ENCODE measurements at places on chromosomes 3 and 15.

GRCh38 chr3:9808345-9809037 is 1.6 kb upstream of the TTLL3 start:
- DNase-seq = peak; percentile 54

- DNase-seq = no peak
Measured at GRCh38 chr3:3587647-3587972, 211.6 kb upstream of the LRRN1 start.

GRCh38 chr15:38672273-38672672 is 107.7 kb upstream of the RASGRP1 start:
- no peak for DNase-seq

DNA sequence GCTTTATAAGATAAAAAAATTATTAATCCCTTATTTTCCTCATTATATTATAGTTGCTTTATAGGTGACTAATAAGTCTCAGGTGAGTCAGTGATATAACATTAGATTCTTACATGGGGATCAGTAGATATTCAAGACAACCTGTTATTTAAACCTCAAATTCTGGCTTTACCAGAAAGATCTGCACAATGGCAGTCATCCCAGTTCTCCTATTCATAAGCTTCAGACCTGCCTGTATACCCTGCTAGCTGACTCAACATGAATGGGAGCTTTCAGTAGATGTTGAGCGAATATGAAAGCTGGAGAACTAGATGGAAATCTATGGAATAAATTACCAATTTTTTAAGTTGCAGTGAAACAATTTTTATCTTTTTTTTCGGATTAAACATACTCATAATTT is 20.5 kb upstream of the CCDC54 start:
- DNase-seq = no peak

GRCh38 chr3:171770689-171771620 is 39.3 kb downstream of the PLD1 start:
- no peak for DNase-seq

DNA sequence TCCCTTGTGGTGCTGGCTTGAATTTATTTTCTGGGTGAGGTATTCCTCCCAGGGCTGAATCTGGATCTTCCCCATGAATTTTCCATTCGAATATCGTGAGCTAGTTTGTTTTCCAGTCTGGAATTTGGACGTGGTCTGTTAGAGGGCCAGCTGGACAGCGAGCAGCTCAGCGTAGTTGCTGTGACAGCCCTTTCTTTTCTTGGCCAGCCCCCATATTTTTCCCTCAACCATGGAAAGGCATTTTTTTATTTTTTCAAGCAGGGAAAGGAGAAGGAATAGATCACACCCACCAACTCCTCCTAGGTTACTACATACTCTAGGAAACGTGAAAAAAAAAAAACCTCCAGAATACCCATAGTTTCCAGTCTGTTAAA is 152.0 kb downstream of the KLHL25 start:
- DNase-seq = no peak

GRCh38 chr3:35678643-35679161 is 39.4 kb downstream of the ARPP21 start:
- no peak for DNase-seq

GRCh38 chr15:29698030-29698701 is 124.1 kb downstream of the TJP1 start:
- no peak for DNase-seq

- DNase-seq = peak; percentile 19
Measured at GRCh38 chr3:33385423-33385822, 54.8 kb downstream of the UBP1 start.

DNA sequence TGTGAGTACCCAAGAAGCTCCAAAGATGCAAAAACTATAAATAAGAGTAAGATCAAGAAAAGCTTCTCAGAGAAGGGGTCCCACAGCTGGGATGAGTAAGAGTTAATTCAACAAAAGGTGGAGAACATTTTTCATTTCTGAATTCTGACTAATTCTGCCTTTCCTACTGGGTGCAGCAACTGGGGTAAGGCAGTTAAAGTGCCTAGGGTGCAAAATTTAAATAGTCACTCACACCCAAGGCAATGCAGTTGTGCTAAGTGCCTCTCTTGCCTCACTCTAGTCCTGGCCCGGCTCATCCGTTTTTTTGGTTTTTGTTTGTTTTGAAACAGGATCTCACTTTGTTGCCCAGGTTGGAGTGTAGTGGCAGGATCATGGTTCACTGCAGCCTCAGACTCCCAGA is 240.2 kb downstream of the TP63 start:
- no peak for DNase-seq

- DNase-seq = no peak
Measured at GRCh38 chr3:65545429-65545828, 493.3 kb downstream of the MAGI1 start.

GRCh38 chr3:176655404-176656094 is 541.7 kb downstream of the TBL1XR1 start:
- DNase-seq = no peak

GRCh38 chr3:3129579-3129978 is 2.8 kb downstream of the TRNT1 start:
- no peak for DNase-seq

DNA sequence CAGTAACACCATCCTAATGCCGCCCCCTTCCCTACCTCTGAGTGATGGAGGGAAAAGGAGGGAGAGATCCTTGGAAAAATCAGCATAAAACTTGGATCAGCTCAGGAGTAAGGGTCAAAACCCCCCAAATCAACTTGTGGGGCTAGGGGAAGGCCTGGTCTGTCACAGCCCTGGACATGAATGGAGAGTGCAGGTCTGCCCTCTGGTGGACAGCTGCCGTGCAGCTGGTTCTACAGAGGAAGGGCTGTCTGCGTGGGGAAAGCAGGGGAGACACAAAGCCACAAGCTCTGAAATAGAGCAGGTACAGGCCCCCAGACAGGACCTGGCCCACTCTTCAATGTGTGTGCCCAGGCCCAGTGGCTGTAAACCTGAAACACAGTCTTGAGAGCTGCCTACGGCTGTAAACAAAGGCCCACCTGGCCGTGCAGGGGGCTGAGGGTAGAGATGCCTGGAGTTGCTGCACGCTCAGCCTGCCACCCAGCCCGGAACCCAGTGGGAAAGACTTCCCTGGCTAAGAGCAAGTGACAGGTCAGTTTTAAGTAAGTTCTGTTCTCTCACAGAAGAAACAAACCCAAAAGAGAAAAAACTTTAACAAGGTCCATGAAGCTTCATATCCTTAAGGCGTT is 16.4 kb downstream of the CLK3 start:
- peak; percentile 61 for DNase-seq

DNA sequence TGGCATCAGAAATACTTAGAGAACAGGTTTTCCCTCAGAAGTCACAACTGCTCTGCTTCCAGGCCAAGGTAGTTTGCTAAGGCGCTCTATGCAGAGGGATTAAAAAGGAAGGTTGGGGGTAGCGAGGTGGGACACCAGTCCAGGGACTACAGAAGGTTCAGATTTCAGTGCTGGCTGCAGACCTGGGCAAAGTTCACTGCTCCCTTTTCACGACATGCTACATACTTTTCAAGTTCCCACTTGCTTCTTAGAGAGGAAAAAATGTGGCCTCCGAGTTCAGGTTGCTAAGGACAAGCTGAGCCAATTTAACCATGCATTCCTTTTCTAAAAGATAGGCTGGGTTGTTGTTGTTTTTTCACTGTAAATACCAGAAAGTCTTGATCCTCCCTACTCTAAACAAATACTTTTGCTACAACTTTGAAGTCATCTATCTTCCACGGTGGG is 158.6 kb upstream of the NR2F2 start:
- no peak for DNase-seq

DNA sequence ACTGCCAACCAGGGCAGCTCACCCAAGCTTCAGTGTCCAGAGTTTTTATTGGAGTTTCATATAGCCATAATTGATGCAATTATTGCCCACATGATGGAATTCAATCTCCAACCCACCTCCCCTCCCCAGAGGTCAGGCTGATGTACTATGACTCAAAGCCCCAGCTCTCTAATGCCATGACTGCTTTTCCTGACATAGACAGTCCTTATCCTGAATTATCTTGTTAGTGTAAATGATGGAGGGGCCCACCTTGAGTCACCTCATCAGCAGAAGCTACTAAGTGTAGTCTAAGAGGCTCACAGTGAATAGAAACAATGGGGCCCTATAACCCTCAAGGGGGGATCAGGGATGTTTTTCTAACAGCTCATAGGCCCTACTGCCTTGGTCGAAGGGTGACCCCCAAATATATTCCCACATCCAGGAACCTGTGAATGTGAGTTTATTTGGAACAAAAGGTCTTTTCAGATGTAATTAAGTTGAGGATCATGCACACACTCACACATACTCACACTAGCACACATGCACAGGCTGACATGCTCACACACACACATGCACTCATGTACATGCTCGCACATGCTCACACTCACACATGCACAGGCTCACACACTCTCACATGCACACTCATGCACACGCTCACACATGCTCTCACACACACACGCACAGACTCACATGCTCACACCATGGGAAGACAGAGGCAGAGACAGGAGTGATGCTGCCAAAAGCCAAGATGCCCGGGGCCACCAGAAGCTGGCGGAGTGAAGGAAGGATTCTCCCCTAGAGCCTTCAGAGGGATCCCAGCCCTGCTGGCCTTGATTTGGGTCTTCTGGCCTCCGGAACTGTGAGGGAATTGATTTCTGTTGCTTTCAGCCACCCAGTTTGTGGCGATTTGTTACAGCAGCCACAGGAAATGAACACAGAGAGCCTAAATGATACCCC is 131.2 kb upstream of the SMAD3 start:
- no peak for DNase-seq
